ENCODE measurements at places on chromosomes 16 and 17.

- no peak for DNase-seq
These were observed 9.3 kb upstream of the SKAP1 start for GRCh38 chr17:48439110-48439850.

- no peak for DNase-seq
These were observed 14.3 kb upstream of the NUBP1 start for GRCh38 chr16:10729104-10730048.

DNA sequence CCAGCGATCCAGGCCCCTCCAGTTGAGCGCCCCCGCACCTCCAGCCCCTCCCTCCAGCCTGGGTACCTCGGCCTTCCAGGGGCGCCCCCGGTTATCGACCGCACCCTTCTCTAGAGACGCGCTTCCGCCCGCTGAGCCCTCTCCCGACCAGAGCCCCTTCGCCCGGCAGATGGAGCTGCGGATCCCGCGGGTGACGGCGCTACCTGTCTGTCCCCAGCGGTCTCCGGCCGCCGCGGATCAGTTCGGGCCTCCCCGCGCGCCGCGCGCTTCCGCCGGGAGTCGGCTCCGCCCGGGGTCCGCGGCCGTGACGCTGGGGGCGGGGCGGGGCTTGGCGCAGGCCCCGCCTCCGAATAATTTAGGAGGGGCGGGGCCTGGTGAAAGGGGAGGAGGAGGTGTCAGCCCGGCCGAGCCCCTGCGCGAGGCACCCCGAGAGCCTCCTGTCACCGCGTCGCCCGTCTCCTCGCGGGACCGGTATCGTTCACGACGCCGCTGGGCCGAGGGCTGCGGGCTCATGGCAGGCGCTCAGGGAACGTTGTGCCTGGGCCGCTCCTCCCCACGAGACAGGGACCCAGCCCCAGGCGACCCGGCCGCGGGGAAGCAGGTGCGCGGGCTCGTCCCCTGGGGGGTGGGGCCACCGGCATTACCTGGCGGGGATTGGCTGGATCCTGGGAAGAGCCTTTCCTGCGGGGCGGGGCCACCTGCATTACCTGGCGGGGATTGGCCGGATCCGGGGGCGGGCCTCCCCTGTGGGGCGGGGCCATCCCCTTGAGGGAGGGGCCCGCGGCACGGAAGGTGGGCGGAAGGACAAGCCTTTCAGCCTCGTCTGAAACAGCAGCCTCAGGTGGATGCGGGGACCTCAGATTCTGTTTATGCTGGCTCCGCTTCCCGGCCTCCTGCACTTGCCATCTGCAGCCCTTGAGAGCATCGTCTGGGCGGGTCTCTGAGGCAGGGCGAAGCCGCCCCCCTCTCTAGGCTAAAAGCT, at the start of gene SPATA2L:
SPATA2L (minus strand) TSS at position 281 of the 982 bp plus-strand sequence. CDS start 473 bp downstream, outside the sequence.
- DNase-seq, result peak; percentile 99

DNA sequence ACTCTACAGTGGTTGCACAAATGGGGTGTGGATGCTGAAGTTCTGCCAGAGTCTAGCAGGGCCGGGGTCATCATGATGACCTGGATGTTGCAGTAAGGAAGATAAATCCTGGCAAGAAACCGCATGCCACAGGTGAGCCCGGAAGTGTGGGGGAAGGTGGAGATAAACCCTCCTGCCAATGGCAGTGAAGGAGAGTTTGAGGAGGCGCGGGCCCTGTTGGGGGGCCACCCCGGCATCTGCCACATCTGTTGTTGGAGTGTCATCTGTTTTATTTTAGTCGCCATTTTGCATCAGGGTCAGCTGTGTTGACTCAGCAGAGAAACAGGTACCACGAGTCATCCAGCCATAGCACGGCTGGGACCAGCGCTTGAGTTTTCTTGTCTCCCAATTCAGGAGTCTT, 173.8 kb upstream of the CHMP6 start:
- no peak for DNase-seq

- no peak for DNase-seq
These were observed 471.9 kb downstream of the PMP22 start for GRCh38 chr17:14793237-14793636.

- DNase-seq, result no peak
These were observed at the start of gene KRT9 for GRCh38 chr17:41571561-41572434. TSS of gene KRT9 (minus strand) at chr17:41572059. CDS start at chr17:41571992, 67 bp downstream.

DNA sequence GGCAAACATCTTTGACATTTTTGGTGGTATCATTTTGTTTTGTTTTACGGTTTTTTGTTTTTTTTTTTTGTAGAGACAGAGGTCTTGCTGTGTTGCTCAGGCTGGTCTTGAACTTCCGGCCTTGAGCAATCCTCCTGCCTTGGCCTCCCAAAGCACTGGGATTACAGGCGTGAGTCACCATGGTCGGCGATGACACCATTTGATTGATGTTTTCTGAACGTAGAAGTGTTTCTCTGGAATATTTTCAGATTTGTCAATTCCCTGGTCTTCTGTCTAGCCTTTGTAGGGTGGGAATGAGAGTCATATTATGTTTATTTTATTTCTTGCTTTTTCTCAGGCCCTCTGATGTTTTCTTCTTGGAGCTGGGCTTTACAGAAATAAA, 32.2 kb upstream of the BRD7 start:
- DNase-seq, result no peak

GRCh38 chr17:68346448-68346847, 55.2 kb downstream of the ARSG start:
- no peak for DNase-seq

DNA sequence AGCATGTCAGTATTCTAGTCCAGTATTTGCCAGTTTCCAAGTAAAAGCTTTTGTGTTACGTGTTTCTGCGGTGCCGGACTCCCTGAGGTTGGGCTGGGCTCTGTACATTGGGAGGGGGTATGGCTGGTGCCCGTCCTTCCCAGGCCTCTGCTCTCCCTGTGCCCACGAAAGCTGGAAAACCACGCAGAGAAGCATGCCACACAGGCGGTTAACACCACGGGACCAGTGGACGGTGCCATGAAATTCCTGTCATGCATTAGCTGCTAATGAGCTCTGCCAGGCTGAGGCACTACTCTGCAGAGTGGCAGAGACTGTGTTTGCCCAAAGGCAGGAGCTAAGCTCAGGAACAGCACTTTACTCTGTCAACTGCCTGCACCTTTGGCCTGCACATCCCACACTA, 8.1 kb downstream of the SMIM5 start:
- DNase-seq, result no peak

DNA sequence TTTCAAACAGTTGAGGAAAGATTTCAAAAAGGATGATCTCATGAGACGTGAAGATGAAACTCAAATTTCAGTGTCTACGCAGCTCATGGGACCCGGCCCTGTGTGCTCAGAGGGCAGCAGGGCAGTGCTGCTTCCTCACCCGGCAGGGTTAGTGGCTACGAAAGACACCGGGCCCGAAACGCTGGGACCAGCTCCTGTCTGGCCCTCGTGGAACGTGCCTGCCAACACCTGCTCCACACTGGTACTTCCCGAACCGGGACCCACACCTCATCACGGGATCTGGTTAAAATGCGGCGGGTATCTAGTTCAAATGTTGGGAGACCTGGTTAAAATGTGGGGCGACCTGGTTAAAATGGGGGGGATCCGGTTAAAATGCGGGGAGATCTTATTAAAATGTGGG, 18.7 kb downstream of the DNASE1 start:
- DNase-seq, result no peak

DNA sequence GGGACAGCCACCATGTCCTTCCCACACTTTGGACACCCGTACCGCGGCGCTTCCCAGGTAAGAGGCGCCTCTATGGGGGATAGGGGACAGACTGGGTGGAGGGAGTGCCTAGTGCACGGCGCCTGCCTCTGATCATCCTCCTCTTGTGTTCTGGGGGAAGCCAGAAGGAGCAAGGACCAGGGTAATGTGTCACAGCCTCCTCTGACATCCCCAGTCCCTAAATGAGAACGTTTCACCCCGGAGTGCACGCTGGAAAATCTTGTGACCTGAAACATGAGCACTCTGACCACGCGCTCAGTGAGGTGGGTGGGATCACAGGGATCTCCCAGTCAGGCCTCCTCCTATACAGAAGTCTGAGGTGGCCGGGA, 1.1 kb downstream of the IRX6 start:
- DNase-seq, result no peak

DNA sequence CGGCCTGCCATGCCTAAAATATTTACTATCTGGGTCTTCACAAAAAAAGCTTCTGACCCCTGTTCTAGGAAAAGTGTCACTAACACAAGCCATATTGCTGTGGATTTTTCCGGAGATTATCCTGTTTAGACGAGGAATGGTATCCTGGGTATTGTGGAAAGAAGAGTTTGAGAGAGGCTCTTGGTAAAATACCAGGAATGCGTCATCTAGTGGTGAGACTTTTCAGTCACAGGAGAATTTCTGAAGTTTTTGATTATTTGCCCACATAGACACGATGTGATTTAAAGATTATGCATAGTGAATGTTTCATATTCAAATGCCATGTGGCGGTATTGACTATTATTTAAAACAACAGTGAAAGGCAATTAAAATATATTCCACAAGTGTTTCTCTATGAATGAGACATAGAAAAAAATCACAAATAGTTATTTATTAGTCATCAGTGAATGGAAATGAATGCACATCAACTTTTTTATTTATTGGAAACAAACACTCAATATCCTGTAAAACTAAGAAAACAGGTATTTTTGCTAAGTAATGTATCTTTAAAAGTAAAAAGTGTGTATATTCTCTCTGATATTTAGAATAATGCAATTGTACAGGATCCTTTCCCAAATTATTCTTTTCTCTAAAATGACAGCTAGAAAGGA, 7.8 kb downstream of the KRT28 start:
- no peak for DNase-seq

DNA sequence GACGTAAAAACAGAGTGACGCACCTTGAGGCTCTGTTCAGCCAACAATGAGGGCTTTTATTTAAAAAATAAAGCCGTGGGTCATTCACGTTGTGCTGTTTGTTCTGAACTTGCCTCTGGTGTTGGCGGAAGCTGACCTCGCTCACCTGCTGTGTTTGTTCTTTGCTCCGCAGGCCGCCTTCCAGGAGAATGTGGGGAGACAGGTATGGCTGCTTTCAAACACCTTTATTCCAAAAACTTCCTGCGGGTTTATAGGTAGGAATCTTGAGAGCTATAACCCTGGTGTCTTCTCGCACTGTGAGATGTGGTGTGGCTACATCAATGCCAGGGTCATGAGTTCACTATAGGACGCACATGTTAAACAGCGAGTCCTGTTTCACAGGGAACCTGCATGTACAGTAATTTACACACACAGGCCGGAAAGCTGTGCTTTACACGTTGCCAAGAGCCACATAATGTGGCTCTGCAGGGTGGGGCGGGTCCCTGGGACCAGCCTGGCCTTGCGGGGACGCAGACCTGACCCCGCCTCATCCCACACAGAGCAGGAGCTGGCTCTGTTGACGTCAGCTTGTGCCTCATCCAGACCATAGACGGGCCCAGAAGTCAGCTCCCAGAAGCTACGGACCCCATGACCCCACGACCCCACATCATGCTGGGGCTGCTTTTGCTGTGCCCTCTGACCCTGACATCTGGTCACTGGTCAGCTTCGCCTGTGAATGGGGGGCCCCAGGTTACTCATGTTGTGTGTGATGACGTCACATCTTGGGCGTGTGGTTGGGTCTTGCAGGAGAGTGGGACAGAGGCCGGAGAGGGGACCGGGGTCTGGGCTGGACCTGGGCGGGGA, 49.9 kb upstream of the ZNF750 start:
- DNase-seq, result no peak

DNA sequence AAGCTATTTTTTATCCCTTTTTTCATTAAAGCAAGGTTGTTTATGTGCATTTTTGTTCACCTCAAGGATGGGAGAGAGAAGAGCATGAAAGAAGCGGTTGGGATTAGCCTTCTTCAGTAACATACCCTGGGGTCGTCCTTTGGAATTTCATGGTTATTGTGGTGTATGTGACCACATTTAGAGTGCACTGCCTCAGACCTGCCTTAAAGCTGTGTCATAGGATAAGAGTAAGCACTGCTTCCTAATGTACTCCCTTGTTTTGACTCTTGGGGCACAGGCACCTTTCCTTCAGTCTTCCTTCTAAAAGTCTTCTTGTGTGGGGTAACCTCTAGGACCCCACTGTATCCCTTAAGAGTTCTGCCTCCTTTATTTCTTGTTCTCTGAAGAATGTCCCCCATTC, 28.9 kb downstream of the TNRC6A start:
- DNase-seq, result no peak

- no peak for DNase-seq
These were observed 13.5 kb downstream of the CDIPT start for GRCh38 chr16:29849505-29849904.

DNA sequence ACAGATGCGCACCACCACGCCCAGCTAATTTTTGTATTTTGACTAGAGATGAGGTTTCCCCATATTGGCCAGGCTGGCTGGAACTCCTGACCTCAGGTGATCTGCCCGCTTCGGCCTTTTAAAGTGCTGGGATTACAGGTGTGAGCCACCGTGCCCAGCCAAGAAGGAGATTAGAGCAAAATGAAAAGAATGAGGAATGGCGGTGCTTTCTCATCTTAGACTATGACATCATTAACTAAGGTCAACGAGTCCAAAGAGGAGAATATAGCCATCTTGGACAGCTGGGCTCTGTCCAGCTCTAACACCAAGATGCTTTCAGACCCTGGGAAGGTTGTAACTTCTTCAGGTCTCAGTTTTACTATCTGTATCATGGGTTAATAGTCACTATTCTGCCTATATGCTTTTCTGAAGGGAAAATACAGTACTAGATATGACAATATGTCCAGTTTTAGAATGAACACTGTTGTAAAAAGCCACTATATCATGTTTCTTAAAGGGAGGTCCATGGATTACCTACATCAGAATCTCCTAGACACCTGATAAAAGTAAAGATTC, 76.7 kb downstream of the SLC39A11 start:
- no peak for DNase-seq

DNA sequence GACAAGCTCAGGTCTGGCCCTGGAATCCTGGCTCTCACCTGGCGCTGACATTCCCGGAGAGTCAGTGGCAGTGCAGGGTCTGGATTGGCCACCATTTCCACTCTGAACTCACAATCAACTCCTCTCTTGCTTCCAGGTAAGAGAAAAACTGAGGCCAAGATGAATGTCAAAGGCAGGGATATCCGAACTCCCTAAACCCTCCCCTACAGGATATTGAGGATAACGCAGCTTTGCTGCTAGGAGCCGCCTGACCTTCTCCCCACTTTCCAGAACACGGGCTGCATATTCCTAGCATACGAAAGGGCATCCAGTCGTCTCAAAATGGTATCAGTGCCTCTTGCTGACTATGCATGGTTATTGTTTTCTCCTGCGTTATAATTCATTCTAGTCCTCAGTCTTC, 473.4 kb downstream of the SOX9 start:
- DNase-seq, result no peak

DNA sequence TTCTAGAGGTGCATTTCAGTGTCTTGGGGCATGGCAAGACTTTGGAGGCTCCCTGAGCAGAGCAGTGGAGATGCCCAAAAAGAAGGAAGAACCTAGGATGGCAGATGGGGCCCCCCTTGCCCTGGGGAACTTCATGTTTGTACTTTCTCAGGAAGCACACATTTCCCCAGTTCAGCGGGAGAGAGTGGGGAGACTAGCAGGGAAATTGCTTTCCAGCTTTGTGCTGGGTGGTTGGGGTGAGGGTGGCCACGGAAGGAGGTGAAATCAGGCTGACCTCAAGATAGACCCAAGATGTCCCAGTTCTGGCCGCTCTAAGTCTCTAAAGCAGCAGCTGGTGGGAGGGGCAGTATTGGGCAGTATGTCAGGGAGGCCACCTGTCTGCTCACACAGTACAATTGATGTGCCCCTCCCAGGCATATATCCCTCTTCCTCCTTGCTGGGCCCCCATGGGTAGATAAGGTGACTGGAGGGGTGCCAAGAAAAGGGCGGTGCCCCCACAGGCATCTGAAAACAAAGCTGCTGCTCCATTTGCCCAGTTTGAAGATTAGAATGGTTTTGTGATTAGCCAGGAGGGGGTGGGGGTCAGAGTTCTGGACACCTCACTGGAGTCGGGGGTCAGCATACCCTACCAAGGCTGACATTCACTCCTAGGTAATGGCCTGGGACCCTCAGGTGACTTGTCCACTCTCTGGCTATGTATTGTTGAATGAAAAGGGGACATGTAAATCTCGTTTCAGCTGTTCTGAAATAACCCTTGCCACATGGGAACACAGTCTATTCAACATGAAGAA, 17.1 kb upstream of the NAGLU start:
- no peak for DNase-seq

All from WTC11 (cell line).